Stimulated activated CD8-positive, alpha-beta memory T cell treated with anti-CD3 and anti-CD28 coated beads, Interleukin-7, amount 100 ng/mL, for 24 hours (primary cell): ENCODE measurements at places on chromosomes 2 and 18.

DNA sequence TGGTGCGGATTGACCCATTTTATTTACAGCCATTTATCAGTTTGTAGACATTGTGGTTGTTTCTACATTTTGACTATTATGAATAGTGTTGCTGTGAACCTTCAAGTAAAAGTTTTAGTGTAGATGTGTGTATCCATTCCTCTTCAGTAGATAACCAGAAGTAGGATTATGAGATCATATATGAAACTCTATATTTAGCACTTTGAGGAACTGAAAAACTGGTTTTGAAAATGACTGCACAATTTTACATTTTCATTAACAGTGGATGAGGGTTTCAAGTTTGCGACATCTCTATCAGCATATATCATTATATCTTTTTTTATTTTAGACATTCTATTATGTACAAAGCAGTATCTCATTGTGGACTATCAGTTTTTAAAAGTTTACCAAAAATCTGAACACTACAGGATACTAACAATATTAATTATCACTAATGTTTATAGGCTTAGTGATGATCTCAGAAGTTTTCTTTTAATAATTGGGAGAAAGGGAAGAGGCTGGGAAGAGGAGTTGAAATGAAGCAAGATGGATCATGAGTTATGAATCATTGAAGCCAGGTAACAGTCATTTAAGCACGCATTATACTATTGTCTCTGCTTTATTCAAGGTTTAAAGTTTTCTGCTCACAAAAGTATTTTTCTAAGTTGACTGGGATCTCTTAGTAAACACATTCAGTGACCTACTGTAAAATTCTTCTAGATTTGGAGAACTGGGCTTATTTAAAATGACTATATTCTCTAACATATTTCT lies 329.0 kb upstream of the LRATD1 start:
- DNase-seq, result no peak

GRCh38 chr2:43406651-43407279 lies 180.4 kb upstream of the ZFP36L2 start:
- no peak for DNase-seq

DNA sequence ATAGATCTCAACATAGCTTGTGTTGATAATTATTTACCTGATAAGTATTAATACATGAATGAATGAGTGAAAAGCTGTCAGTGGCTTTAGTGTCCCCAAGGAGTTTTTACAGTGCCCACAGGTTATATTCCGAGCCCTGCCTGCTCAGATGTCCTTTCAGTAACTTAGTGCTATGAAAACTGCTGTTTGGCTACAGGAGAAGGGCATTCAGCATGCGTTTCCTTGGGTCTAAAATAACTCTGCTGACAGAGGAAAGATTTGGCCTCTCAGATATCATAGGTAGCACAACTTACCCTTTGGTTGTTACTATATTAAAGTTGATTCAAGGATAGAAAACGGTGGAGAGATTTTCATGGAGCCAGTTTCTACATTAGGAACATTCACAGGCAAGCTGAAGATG lies 241.0 kb downstream of the ETAA1 start:
- DNase-seq, result no peak

- DNase-seq, result no peak
Measured at GRCh38 chr2:72415781-72416475, 268.3 kb upstream of the CYP26B1 start.

- no peak for DNase-seq
Measured at GRCh38 chr2:207937253-207937652, 88.1 kb downstream of the PLEKHM3 start.

DNA sequence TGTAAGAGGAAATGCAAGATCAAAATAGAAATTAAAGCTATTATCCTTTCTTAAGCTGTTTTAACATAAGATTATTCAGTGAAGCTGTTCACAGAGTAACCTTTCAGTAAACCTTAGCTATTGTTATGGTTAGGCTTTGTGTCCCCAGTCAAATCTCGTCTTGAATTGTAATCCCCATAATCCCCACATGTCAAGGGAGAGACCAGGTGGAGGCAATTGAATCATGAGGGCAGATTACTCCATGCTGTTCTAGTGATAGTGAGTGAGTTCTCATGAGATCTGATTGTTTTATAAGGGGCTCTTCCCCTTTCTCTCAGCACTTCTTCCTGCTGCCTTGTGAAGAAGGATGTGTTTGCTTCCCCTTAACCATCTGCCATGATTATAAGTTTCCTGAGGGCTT lies 424.4 kb downstream of the DSEL start:
- DNase-seq, result no peak

DNA sequence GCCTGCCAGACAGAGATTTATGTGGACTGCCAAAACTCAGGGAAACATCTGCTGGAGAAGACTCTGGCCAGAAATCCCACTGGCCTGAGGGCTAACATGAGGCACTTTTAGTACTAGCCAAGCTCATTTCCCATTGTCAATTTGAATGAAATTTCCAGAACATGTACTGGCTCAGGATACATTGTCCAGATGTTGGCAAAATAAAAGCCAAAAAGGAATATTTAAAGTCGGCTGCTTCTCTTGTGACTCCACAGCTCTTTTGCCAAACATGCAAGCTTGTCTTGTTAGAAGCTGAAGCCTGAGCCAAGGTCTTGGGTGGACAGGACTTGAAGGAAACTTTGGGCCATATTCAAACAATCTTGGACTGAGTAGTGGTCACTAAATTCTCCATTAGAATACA lies 215.5 kb downstream of the NCKAP5 start:
- no peak for DNase-seq

GRCh38 chr2:134466141-134466540 lies 212.3 kb downstream of the MGAT5 start:
- no peak for DNase-seq

DNA sequence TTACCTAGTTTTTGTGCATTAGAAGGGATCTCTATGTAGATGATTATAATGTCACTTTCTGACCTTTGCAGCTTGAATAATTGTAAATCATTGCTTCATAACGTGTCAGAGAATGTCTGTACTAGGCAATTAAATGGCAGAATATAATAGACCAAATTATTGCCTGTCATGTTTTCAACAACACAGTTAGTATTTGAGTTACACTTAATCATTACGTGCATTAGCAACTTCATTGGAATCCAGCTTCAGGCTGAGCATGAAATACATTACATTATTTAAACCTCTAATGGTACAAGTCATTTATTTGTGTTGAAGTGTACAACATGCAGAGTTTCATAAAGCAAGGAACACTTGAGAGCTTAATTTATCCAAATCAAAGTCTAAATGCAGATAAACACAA lies 48.0 kb downstream of the ZNF407 start:
- no peak for DNase-seq

GRCh38 chr2:198254536-198255090 lies 450.2 kb downstream of the PLCL1 start:
- no peak for DNase-seq

- no peak for DNase-seq
Measured at GRCh38 chr2:56177420-56178220, 6.2 kb upstream of the CCDC85A start.

DNA sequence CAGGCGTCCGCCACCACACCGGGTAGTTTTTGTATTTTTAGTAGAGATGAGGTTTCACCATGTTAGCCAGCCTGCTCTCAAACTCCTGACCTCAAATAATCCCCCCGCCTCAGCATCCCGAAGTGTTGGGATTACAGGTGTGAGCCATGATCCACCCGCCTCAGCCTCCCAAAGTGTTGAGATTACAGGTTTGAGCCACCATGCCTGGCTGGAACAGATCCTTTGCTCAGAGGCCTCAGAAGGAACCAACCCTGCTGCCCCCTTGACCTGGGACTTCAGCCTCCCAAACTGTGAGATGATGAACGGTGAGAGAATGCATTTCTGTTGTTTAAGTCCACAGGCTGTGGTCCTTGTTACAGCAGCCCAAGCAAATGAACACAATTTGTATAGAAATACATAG lies 67.0 kb downstream of the NCAPH start:
- DNase-seq, result no peak

GRCh38 chr18:53757328-53757727 lies 467.1 kb downstream of the MBD2 start:
- DNase-seq, result no peak

DNA sequence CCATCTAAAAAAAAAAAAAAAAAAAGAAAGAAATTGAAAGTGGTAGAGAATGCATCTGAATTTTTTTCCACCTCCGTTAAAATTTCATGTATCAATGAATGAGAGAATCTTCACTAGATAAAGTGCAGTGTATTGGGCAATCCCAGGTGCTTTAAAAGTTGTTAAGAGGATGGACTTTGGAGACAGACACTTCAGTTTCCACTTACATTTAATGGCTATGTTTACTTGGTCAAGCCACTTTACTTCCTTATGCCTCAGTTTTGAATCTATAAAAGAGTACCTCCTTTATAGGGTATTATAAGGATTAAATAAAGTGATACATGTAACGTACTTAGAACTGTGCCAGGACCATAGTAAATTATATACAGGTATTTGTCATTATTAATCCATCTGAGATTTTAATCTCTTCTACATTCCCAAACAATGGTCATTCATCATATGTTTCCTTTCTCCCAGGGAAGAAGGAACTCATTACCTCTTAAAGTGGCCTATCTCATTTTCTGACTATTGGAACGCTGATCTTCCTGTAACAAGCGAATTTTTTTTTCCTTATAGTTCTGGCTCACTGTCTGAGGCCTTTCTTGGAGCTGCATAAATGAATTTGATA lies 29.1 kb upstream of the TANK start:
- DNase-seq, result no peak

- no peak for DNase-seq
Measured at GRCh38 chr18:45435810-45436209, 179.5 kb upstream of the SLC14A2 start.
